Left renal cortex interstitium (tissue), 4 donors: ENCODE measurements at places on chromosomes 11 and 22. TPM values are rescaled to one million over a fixed set of nuclear protein-coding genes. Genes with fewer than 3 reads are reported as not detected.

Gene CELSR1
- polyA plus RNA-seq: 21.5 TPM

Gene GAS2
- 13.0 TPM for polyA plus RNA-seq

Gene DRG1
- 81.0 TPM for polyA plus RNA-seq

Gene SYCE3
- polyA plus RNA-seq: 0.43 TPM

Gene APOA1
- 144 TPM for polyA plus RNA-seq

Gene PAMR1
- 11.2 TPM for polyA plus RNA-seq

DNA sequence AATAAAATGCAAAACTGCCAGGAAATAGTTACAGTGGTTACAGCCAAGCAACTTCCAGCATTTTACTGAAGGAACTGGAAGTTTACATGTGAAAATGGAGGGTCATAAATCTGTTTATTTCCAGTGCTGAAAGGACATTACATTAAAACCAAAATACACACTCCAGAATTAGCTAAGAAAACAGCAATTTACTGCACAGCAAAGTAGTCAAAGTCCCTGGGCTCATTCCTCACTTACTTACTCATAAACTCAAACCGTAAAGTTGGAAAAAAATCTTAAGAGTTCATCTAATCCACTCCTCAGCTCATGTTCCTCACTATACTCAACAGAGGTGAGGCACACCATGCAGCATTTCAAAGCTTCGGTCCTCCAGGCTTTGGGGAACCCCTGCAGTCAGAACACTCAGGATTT lies 17.4 kb downstream of the CTSC start:
- no peak for DNase-seq

DNA sequence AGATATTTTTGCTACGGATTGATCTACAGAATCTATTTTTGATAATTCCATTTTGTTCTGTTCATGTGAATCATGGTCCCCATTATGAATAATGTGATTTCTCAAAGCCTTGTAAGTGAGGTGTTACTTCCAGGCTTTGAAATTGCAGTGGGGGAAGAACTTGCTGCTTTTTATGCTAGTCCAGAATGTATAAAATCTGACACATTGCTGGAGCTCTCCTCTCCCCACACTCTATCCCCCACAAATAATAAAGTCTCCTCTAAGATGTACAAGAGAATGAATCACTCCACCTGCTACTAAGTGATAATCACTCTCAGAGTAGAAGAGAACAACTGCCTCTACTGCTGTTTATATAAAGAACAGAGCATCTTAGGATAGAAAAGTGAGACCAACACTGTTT lies 5.9 kb upstream of the RAB6A start:
- DNase-seq: no peak

GRCh38 chr22:34972191-34972897 lies 93.6 kb upstream of the ISX start:
- DNase-seq: no peak

DNA sequence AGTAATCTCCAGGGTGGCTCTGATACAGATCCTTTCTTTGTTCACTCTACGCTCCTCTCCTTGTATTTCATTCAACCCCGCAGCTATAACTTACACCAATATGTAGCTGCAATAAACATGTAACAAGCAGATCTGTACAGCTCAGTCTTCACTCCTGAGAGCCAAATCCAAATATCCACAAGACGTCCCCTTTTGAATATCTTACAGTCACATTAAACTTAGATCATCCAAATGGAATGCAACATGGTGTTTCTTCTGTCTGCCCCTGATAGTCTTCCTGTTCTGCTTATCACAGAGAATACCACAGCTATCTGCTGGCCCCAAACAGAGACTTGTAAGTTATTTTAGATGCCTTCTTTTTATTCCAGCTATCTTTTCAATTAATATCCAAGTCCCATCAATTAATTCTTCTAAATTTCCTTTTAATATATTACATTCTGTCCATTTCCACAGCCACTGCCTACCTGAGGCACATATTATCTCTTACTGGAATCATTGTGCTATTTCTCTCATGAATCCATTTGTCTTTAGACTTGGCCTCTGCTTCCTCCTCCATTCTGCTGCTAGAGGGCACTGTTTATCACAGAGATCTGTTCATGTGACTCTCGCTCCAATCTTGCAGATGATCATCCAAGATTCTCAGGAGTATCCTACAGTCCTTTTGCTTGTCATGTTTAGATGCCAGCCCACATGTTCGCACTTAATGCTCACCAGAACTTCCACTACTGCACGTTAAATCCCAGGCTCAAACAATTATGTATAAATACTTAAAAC lies 908.6 kb downstream of the NTM start:
- no peak for DNase-seq

GRCh38 chr11:128985880-128986279 lies 43.2 kb upstream of the TP53AIP1 start:
- DNase-seq: no peak

DNA sequence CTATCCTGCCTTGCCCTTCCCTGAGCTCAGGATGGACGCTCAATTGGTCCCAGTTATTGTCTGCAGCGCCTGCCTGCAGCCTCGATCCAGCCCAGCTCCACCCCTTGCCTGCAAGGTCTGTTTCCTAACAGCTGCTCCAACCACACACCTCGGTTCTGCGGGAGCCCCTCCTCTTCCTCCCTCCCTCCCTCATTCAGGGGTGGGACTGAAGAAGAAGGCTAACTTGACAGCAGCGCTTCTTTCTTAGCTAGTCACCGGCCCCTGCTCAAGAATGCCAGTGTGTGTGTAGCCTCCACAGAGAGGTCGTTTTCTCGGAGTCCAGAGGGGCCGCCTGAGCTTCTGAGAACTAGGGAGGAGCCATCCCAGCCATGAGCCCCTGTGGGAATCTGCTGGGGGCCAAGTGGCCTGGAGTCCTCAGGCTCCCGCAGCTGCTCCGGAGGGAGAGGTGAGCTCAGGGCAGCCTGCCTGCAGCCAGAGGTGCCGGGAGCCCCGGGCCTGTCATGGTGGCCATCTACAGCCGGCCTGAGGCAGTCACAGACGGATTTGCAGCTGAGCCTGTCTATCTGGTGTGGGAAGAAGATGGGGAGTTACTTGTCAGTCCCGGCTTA lies 36.1 kb downstream of the LIMK2 start:
- DNase-seq: no peak

DNA sequence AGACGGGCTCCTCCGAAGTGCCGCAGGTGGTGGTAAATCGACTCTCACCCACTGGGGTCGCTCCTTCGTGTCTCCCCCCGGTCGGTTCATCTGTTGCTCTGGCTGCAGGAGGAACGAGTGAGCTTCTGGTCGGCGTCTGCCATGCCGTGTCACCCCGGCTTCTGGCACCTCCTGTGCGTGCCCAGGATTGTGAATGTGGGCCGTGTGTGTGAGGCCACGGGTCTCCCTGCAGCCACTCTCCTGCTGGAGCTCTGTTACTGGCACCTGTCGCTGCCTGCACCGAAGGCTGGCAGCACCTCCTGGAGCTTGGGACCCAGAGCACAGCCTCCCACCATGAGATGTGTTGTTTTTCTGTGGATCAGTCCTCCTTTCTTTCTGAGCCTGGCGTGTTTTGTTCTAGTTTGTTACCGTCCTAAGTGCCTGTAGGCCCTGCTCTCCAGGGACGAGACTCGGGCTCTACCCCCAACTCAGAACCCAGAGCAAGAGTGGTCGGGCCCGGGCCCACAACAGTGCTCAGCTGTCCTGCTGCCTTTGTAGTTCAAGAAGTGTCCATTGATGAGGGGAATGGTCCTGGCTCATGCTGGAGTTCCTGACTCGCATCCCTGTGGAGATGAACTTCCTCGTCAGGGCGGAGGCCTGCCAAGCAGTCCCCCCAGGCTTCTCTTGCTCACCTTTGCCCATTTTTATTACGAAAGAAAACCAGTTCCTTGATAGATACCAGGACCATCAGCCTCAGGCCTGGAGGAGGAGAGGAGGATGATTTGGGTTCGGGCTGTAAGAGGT lies 66.6 kb downstream of the MED15 start:
- no peak for DNase-seq

- DNase-seq: no peak
Measured at GRCh38 chr11:27716835-27717234, 16.6 kb upstream of the BDNF start.

GRCh38 chr11:47394322-47395222 lies 13.8 kb upstream of the SLC39A13 start:
- no peak for DNase-seq

DNA sequence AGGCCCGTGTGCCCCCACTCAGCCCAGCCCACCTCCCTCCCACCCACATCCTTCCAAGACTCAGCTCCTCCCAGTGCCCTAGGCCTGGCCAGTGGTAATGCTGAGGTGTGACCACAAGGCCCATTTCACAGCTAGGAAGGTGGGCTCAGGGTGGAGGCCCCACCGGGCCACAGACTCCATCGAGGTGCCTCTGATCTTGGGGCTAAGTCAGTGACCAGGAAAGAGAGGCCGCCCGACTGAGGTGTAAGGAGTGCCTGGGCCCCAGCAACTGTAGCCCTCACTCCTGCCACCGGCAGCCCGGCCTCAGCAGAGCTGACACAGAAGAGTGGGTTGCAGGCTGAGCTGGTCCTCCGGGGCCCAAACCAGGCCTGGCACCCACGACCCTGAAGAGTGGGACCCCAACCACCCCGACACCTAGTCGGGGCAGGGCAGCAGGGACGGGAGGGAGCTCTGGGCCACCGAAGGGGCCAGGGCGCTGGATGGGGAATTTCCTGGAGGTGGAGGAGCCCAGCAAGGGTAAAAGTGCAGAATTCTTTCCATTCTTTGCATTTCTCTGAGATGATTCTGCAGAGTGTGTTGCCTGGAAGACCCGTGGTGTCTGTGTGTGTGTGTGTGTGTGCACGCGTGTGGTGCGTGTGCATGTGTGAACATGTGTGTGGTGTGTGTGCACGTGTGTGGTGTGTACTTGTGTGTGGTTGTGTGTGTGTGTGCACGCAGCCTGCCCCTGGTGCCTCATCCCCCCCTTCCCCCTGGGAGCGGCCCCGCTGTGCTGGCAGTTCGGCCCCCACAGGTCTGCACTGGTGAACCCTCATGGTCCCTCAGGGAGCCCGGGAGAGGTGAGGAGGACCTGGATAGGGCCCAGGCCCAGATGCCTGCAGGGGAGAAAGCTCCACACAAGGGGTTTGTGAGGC lies 8.3 kb upstream of the PIM3 start:
- no peak for DNase-seq

- DNase-seq: no peak
Measured at GRCh38 chr11:67006029-67006884, 16.7 kb upstream of the SYT12 start.

GRCh38 chr22:43253839-43254238 lies 66.9 kb upstream of the TTLL12 start:
- no peak for DNase-seq

- DNase-seq: no peak
Measured at GRCh38 chr11:134724779-134725140, 312.7 kb upstream of the B3GAT1 start.

DNA sequence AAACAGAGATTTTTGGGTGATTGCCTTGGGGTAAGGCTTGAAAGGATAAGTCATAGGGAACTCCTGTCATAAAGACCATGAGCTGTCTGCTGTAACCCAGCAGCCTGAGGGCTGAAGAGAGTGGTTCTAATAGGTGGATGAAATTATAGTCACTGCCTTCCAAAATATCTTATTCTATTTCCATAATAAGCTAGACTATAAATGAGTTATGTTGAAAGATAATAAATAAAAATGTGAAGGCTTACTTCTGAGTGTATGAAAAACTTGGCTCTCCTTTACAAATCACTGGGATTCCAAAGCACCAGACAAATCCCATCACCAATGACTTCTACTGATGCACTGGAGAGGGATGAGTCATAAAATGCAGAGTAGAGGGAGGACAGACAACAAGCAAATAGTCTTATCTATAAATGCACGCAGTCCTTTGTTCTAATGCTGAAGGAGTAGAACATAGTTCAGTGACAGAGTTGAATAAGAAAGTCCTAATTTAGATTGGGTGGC lies 775.0 kb upstream of the LRRC4C start:
- DNase-seq: no peak
